ENCODE measurements at places on chromosomes 3 and 15. TPM values are rescaled to one million over a fixed set of nuclear protein-coding genes. Genes with fewer than 3 reads are reported as not detected.

The SETD5 gene
- 145 TPM for total RNA-seq

The TRIM42 gene
- not detected for total RNA-seq

The RTP1 gene
- total RNA-seq: not detected

The LMCD1 gene
- total RNA-seq: 14.5 TPM

The FANCD2OS gene
- total RNA-seq: not detected

The CADM2 gene
- total RNA-seq: not detected

The HERC2 gene
- 77.6 TPM for total RNA-seq

The SRP14 gene
- 260 TPM for total RNA-seq

The CCDC39 gene
- total RNA-seq: not detected

The ADAM10 gene
- 203 TPM for total RNA-seq

All from endothelial cell of umbilical vein (primary cell).